Occipital lobe (tissue), 3 donors: ENCODE measurements at places on chromosomes 12 and 14. TPM values are rescaled to one million over a fixed set of nuclear protein-coding genes. Genes with fewer than 3 reads are reported as not detected.

- no peak for DNase-seq
These were observed 97.8 kb upstream of the PDE3A start for GRCh38 chr12:20270557-20270956.

DNA sequence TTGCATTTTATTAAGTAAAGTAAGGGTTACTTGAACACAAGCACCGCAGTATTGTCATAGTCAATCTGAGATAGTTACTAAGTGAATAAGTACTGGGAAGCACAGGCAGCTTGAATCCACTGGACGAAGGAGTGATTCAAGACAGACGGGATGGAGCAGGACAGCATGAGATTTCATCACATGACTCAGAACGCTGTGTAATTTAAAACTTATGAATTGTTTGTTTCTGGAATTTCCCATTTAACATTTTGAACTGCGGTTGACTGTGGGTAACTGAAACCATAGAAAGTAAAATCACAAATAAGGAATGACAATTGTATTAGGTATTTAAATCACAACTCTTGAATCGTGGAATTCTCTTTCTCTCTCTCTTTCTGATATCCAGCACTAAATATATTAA is 1630.4 kb upstream of the SEL1L start:
- no peak for DNase-seq

DNA sequence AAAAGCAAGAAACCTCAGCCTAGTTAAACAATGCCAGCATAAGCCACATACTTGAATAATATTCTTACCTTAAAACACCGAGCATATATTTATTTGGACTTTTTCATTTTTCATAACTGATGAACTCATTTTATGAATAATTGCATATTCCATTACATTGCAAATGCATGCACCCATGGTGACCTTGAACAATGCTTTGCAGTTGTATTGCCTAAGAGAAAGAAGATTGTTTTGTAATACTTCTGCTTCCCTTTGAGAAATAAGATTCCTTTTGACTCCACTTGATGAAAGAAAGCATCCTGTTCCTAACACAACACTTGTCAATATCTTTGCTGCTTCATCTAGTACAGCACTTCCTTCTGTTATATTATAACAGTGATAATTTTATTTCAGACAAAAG is 1182.2 kb downstream of the FLRT2 start:
- no peak for DNase-seq

- DNase-seq = no peak
These were observed 282.2 kb downstream of the ADGRD1 start for GRCh38 chr12:131235871-131236271.

DNA sequence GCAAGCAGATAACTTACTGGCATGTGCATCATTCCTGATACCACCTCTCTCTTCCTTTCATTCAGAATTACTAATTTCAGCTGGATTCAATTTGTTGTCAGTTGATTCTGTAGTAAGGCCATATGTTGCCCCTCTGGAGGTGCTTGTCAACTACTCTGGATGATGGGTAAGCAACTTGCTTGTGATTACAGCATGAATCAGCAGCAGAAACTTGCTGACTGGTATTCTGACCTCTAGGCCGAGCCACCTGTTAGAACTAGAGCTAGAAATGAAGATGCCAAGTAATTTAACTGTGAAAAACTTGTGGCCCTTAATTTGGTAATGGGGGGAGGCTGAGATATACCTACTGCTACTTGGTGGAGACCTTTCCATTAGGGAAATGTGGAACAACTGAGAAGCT is 5.1 kb downstream of the RNF10 start:
- no peak for DNase-seq

DNA sequence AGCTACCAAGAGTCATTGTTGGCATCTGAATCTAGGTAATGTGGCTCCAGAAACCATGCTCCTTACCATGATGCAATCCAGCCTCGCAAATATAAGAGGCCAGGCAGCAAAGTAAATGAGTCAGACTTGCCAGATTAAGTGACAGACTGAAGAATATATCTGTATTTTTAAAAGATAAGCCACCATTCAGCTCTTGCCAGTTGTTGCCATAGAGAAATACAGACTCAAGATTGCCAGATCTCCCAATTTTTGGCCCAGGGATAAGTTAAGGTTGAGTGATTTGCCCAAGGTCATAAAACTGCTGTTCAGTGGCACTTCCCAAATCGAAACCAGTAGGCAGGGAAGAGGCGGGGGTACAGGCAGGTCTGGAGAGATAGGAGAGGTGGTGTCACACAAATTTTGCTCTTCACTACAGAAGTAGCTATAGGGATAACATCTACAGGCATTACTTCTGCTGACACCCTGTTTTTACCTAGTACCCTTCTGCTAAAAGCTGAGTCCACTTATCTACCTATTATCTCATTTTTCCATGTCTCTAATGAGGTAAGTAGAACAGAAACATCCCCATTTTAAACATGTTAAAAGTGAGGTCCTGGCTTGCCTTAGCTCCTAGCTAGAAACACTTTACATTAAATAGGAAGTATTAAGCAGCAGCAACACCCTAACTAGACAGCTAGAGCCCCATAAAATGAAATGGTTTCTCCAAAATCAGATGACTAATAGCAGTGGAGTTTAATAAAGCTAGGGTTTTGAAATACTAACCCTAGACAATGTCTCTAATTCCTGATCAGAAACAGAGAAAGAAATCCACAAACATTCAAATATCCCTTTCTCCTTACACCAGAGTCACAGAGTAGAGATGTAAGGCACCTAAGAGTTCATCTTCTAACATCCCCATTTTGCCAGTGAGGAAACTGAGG is 19.5 kb downstream of the DCAF5 start:
- DNase-seq = no peak

DNA sequence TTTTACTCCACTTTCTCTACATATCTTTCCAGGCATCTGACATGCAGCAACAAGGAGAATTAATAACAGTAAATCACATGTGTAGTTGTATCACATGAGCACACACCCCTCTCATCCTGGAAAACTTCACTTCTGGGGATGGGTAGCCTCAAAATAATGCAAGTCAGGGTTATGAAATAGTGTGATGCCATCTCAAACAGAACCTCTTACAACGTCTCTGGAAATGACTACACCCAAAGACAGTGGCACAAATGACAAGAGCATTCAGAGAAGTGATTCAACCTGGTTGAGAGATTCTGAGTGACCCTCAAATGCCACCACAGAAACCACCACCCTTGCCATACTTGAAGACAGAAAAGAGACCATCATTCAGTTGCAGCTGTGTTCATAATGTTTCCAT is 2.8 kb downstream of the DIO2 start:
- DNase-seq = no peak

GRCh38 chr12:2756756-2757155 is 38.0 kb upstream of the FKBP4 start:
- no peak for DNase-seq

DNA sequence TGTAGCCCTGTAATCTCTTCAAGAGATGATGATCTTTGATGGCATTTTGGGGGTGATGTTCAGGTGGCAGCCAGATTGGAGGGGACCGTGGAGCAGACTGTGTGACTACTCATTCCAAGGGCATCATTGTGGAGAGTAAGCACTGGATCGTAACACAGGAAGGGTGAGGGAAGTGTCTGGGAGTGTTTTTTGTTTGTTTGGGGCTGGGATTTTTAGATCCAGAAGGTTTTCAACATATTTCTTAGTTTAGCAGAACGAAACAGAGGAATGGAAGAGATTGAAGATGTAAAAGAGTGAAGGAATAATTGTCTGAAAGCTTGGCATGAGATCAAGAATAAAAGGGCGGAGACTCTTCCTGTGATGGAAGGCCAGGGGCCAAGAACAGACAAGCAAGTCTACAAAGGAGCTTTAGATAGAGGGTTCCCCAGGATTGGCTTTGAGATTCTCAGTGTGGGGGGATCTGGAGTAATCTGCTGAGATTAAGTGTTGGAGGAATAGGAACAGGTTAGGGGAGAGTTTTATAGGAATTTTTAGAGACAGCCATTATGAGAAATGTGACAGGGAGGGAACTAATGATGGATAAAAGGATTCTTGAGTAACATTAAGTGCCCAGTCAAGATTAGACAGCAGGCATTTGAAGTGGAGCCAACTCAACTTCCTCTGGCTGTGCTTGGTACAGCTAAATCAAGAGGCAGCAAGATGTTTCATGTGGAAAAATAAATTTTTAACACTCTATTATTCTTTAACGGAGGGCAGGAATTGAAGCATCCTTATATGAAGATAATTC is 79.7 kb upstream of the REP15 start:
- DNase-seq = no peak

GRCh38 chr14:41666301-41666700 is 59.6 kb downstream of the LRFN5 start:
- DNase-seq = no peak

GRCh38 chr12:30000401-30000800 is 216.7 kb upstream of the TMTC1 start:
- DNase-seq = no peak

GRCh38 chr12:20629414-20630156 is 65.5 kb upstream of the SLCO1C1 start:
- DNase-seq = no peak

GRCh38 chr14:100221533-100222223 is 17.3 kb upstream of the YY1 start:
- no peak for DNase-seq

GRCh38 chr14:58362798-58363412 is 32.8 kb upstream of the TOMM20L start:
- DNase-seq = no peak

GRCh38 chr14:31181271-31181670 is 26.3 kb downstream of the HECTD1 start:
- DNase-seq = no peak

- DNase-seq = no peak
These were observed 69.5 kb upstream of the FERMT2 start for GRCh38 chr14:53020193-53020932.

GRCh38 chr14:99644723-99645544 is at the start of gene HHIPL1:
TSS of gene HHIPL1 (plus strand) at chr14:99645129. CDS start at chr14:99645208, 79 bp downstream.
- no peak for DNase-seq

- DNase-seq = no peak
These were observed 84.4 kb upstream of the ETV6 start for GRCh38 chr12:11564984-11565651.

DNA sequence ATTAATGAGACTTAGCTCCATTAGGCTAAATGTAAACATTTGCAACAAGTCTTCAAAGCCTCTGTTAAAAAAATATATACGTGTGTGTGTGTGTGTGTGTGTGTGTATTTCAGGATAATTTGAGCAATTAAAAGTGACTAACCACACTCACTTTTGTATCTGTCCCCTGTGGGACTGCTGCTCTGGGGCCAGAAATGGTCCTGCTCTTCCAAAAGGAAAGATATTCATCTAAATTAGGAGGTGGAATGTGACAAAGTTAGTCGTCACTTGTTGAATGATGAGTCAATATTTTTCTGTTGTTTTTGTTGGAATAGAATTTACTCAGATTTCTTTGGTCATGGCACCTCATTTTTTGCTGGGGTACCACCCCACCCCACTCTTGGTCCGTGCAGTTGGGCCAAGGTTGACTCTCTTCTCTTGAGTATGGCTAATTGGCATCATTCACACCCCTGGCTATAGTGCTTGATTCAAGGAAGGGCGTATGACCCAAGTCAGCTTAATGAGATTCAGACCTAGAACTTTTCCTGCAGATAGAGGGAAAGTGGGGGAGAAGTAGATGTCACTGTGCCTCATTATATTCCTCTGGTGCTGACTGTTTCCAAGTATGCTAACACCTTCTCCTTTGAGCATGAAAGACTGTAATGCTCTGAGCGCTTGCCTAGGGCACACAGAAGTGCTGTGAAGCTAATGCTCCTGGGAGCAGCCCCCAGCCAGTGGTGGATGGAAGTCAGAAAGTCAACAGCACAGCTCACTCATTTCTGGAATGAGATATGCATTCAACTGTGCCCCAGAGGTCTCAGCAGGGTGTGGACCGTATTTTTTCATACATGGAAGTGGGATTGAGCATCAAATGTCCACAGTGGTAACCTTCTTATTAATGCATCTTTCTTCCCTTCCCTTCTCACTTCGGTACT is 577.0 kb upstream of the TBX3 start:
- no peak for DNase-seq

- no peak for DNase-seq
These were observed 88.9 kb downstream of the PTGER2 start for GRCh38 chr14:52402812-52403526.

DNA sequence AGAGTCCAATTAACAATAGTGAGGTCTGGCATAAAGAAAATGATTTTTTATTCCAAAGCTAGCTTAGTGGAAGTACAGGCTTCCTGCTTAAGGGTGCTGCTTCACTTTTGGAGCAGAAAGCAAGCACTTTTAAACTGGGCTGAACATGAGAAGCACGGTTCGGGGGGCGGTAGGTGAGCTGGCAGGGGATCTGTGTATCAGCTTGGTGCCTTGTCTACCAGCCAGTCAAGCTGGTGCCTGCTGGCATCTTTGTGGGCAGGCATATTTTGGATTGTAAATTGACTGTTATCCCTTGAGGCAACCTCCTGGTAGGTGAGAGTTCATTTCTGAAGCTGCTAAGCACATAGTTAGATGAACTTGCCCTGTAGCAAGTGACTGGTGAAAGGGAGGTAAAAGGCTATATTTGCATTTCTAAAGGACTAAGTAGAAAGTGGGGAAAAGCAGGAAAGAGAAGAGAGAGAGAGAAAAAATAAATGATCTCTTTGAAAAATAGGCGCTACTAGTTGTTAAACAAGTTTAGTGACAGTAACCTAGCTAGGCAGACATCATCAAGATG is 121.1 kb upstream of the SYT10 start:
- no peak for DNase-seq

DNA sequence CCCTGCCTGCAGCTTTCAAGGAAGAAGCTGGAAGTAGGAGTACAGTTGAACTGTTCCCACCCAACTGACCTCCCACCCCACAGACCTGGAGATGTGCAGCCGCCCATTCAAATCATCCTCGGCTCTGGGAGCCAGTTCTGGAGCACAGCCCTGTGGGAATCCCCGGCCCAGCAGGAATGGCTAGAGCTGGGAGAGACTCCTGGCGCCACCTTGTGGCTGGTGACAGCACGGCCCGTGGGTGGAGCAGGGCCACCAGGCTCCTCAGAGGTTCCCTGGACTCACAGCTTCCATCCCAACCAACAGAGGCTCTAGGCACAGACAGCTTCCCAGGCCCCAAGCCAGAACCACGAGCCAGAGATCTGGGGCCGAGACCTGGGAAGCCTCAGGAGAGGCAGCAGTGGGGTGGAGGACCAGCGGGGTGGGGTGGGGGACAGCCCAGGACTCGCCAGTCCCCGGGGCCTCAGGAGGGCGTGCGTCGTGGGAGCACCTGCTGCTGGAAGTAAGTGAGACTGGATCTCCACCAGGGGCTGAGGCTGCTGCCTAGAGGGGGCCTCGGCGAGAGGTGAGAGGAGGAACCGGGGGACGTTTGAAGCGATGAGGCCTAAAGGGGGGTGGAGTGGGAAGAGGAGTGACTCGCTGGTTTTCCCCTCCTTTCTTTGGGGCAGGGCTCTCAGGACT is 43.4 kb downstream of the RNF34 start:
- DNase-seq = peak; percentile 69

The GAS2L3 gene
- total RNA-seq = 88.0 TPM

The MMP17 gene
- total RNA-seq = 25.9 TPM

The ZC2HC1C gene
- total RNA-seq = 2.8 TPM

The TAS2R50 gene
- total RNA-seq = 12.6 TPM

The KRT3 gene
- not detected for total RNA-seq

The OTX2 gene
- not detected for total RNA-seq

The IL22 gene
- not detected for total RNA-seq

The COL2A1 gene
- total RNA-seq = 0.78 TPM

The APOF gene
- total RNA-seq = not detected

The SYNDIG1L gene
- 1.1 TPM for total RNA-seq

The SPIC gene
- total RNA-seq = 0.16 TPM

The ESR2 gene
- total RNA-seq = 1.4 TPM

The GLT1D1 gene
- total RNA-seq = 8.9 TPM

The PROX2 gene
- not detected for total RNA-seq

The MTERF2 gene
- 15.8 TPM for total RNA-seq

The CCDC184 gene
- 17.0 TPM for total RNA-seq

The CFAP54 gene
- total RNA-seq = 5.9 TPM

The BCL7A gene
- 103 TPM for total RNA-seq

The SERPINA10 gene
- total RNA-seq = not detected

The KRT72 gene
- total RNA-seq = not detected
